Immature natural killer cell (primary cell): ENCODE measurements at places on chromosomes 1 and 21.
A peak's percentile ranks its signal among the peaks of the same experiment; 100 is the strongest.

DNA sequence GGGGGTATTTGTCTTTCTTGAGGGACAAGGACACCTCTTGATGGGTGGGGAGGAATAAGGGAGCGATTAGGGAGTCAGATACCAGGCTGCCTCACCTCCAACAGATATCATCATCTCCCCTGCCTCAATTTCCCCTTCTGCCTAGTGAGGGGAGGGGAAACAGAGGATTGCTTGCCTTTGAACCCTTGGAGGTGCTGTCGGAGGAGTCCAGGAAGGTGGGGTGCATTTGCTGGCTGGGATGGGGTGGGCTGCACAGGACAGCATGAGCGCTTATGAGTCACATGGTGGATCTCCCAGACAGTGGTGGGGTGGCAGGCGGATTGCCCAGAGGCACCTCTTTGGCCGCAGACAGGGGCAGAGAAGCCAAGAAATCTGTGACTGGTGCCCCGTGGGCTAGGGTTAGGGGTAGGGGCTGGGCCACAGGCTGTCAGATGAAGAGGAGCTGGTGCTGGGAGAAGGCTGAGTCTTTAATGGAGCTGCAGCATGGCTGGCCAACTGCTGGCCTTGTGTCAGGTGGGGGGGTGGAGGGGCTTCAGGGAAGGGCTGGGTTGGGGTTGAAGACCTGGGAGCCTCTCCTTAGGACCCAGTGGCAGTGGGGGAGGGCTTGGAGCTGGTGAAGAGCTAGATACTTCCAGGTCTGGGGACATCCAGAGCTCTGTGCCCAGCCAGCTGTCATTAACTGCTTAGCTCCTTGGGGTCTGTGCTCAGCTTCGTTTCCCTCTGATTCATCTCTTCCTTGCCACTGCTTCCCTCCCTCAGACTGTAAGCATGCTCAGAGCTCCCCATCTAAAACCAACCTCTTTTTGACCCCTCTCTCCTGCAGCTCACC is 7.0 kb upstream of the ADORA1 start:
- no peak for DNase-seq

GRCh38 chr1:23554481-23555269 is 4.6 kb downstream of the ID3 start:
- DNase-seq, result peak; percentile 72

GRCh38 chr1:40155910-40156309 is 5.3 kb upstream of the RLF start:
- no peak for DNase-seq

DNA sequence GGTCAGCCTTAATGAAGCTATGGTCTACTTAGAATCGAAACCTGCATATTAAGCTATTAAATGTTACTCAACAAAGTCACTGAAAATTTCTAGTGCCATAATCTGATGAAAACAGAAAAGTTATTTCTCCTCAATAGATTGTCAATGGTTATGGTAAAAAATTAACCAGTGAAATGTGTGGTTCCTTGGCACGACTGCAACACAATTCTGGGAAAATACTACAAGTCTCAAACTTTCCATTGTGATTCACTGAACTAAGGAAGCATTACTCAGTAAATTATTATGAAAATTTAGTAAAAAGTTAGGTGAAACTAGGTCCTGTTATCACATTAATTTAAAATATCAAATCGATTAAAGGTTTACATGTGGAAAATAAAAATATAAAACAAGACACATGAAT is 12.8 kb upstream of the OR2T10 start:
- DNase-seq, result no peak

DNA sequence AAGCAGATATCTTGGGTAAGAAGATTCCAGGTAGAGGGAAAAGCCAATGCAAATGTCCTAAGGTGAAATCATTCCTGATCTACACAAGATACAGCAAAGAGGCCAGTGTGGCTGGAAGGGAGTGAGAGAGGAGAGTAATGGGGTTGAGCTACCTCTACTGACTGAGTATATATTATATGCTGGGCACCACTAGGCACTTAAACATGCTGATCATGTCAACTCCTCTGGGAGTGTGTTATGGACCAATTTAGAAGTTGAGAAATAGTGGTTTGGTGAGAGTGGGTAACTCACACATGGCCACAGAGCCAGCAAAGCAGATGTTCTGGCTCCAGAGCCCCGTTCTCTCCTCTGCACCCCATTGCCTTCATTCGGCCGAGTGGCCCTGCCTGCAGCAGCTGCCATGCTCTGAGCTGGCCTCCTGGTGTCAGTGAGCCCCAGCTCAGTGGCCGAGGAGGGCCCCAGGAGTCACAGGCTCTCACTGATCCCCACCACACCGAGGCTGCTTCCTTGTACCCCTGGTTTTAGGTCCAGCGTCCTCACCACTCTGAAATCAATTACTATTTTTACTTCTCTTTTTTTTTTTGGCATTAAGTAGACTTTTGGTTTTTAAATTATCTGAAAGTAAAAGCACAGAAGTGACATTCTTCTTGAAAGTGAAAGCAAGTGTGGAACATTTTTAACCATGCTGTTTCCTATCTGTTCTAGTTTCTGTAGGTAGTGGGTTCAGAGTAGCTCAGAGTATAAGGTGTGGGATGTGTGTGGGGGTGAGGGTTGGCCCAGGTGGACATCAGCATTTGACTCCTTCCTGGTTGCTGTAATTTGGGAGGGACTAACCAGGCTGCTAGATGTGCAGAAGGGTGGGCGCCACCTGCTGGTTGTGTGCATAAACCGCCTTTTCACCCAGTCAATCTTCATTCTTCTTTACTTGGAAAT is 45.8 kb upstream of the CRNN start:
- DNase-seq, result peak; percentile 67

DNA sequence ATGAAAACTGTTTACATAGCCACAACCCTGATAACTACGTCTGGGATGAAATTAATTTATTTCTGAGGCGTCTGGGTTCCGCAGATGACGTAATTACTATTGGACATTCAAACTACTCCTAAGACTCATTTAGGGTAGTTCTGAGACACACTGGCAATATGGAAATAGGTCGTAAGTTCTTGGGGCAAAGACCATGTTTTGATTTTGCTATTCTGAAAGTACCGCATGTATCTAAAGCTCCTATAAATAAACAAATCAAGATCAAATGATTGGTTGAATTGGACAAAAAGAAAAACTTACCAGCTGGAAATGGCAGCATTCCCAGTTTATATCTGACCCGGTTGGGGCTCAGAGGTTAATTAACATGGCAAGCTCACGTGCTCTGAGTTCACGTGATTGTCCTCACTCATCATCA is 74.3 kb downstream of the DHRS3 start:
- no peak for DNase-seq

- no peak for DNase-seq
Observed at GRCh38 chr1:201504179-201504631, 2.7 kb downstream of the CSRP1 start.

DNA sequence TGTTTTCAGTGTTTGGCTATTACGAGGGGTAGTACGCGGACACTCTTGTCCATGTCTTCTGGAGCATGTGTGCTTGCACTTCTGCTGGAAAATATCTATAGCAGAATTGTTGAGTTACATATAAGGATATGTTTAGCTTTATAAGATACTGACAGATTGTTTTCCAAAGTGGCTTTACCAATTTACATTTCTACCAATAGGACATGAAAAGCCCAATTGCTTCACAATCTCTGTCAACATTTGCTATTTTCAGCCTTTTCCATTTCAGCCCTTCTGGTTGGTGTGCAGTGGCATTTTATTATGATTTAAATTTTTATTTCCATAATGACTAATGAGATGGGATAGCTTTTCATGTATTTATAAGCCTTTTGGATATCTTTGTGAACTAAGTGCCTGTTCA is 6.3 kb upstream of the ANGPTL7 start:
- DNase-seq, result no peak
